Progenitor cell of endocrine pancreas (in vitro differentiated cells): ENCODE measurements at places on chromosomes 11 and 22.

GRCh38 chr11:76161261-76161961 is 44.9 kb downstream of the WNT11 start:
- DNase-seq: no peak

DNA sequence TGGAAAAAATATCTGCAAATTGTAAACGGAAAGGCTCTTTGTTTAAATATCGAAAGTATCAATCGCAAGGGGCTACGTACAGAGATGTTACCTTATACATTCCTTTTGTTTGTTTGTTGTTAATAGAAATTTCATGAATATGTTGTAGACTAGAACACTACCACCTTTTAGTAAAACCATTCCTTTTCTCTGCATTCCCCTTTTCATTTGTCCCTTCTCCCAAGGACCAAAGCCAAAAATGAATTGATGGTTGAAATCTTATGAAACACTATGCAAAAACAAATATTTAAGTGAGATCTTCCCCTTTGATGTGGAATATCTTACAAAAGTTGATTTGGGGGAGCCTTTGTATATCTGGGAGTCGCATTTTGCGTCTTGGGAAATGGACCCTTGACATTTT is 2.1 kb downstream of the SLC17A6 start:
- DNase-seq: no peak

- DNase-seq: no peak
These were observed 4.1 kb upstream of the SLC25A1 start for GRCh38 chr22:19182472-19183157.

DNA sequence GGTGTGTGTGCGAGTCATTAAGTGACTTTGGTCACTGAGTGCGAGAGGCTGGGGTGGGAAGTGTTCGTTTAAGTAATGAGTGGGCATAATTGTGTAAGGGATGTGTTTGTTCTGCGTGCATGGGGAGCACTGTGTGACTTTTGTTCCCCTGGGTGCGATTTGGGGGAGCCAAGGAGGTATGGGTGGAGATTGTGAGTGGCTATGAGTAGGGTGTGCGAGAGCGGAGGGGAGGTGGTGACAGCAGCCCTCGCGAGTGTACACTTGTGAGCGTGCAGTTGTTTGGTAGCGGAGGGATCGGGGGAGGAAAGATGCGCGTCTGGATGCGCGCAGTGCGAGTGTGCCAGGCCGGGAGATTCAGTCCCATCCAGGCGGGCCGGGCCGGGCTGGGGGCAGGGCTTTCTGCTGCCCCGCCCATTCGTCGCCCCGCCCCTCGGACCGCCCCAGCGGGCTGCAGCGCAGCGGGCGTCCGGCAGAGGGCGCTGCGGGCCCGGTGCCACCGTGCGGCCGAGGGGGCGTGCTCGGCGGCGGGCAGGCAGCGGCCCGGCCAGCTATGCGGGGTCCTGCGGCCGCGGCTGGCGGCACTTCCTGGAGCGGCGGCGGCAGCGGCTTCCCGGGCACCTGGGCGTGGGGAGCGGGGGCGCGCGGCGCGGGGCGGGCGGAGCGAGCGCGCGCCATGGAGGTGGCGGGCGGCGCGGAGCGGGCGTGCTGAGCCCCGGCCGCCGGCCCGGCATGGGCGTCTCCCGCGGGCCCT is at the start of gene DGKZ:
Gene DGKZ (plus strand): TSS at position 578 of the 751 bp plus-strand sequence. CDS start 197 bp downstream, outside the sequence.
- peak; percentile 86 for DNase-seq

GRCh38 chr11:94533696-94534630 is 9.8 kb upstream of the FUT4 start:
- DNase-seq: no peak

DNA sequence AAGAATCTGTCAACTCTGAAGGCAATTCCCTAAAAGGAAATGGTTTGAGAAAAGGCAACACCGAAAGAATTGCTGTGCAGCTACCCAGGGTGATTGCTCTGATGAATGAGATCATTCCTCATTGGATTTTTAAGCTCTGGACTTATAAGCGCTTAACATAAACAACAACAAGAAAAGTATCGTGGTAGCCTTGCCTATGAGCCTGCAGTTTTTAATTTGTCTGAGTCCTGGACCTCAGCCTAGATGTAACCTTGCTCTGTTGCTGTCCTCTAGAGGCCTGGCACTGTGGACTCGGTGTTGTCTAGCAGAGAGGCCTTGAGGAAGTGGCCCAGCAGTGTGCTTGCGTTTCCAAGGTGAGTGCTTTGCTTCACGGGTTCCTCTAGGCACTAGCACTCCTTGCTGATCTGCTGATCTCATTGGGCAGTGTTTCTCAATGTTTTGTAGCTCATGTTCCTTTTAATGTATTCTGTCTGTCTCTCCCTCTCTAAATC is 20.4 kb downstream of the CCDC81 start:
- DNase-seq: no peak

GRCh38 chr11:124898263-124898680 is 607 bp upstream of the ROBO4 start:
- no peak for DNase-seq

GRCh38 chr22:20904008-20904979 is 12.9 kb upstream of the CRKL start:
- DNase-seq: no peak

DNA sequence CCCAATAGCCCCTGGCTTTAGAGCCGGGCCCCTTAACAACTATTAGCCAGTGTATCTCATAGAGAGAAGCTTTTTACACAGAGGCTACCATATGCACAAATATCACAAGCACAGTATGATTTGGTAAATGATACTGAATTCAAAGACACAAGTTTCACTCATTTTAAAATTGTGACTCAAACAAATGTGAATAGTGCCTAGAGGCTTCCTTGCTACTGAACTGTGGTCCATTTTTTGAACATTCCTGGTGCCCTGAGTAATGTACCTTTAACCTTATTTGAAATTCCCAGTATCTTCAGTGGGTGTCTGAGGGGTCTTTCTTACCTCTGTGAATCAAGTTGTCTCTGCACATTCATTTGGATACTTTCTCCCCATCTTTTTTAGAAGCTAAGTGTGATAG is 156.2 kb downstream of the MAML2 start:
- DNase-seq: no peak

- DNase-seq: no peak
These were observed 140.1 kb downstream of the NXPE2 start for GRCh38 chr11:114818382-114818781.

GRCh38 chr11:1151366-1152315 is 6.1 kb upstream of the MUC5AC start:
- DNase-seq: peak; percentile 9

DNA sequence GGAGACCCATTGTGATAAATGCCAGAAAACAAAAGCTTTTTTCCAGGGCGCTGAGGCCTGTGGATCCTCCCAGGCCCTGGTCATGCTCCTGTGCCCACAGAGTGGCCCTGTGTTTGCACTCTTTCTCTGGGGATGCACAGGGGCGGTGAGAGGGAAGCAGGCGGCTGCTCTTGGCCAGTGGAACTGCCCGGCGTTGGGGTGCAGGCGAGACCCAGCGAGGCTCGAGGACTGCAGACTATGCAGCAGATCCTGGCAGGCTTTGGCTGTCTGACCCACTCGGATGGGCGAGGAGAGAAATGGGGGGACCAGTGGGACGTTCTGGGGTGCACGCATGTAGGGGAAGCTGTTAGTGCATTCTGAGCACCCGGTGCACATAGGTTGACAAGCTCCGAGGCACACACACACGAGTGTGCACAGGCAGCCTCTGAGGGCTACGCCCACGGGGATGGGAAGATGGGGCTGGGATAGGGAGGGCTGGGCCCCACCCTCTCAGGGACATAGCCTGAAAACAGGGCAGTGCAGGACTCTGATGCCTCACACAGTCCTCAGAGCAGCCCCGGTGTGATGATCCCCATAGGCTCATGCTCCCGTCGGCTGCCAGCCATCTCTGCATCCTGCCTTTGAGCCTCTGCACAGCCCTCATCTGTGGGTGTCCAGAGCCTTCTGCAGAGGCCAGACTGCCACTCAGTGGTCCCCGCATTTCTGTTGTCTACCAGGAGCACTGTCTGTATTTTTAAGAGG is 1233.5 kb downstream of the BRD1 start:
- no peak for DNase-seq

DNA sequence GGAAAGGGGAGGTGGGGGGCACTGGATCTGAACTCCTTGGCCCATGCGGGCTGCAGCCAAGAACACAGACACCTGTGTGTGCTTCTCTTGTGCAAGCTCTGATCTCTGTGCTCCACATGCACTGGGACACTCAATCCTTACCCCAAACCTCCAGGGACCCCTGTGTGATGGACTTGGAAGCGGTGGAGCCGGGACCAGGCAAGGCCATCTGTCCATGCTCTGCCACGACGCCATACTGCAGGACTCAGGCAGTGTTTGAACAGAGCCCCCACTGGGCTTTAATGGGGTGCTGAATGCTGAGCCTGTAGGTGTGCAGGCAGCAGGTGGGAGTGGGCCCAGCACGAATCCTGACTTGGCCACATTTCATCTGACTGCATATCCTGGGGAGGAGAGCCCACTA is 23.4 kb downstream of the PPM1F start:
- no peak for DNase-seq

GRCh38 chr11:64742087-64742888 is 1.7 kb downstream of the RASGRP2 start:
- DNase-seq: no peak

DNA sequence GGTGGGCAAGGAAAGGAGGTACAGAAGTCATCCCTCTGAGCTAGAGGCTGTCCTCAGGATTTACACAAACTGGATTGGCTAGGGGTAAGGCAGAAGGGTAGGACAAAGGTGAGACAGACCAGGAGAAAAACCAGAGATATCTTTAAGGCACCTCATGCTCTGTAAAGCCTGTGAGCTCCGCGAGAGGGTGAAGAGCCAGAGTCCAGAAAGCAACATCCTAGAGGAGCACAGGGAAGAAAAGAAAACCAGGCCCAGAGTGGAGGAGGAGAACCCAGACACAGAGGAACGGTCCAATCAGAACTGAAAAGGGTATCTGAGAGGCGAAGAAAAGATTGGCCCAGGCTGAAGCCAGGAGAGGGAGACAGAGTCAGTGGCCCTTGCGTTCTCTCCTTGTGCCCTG is 5.1 kb downstream of the SLC37A4 start:
- no peak for DNase-seq

- no peak for DNase-seq
These were observed 7.2 kb downstream of the FLI1 start for GRCh38 chr11:128701086-128701485.

- DNase-seq: no peak
These were observed 203.0 kb downstream of the KIRREL3 start for GRCh38 chr11:126797457-126798169.

- DNase-seq: no peak
These were observed 138.6 kb upstream of the ARHGAP20 start for GRCh38 chr11:110850846-110851245.

GRCh38 chr11:130637566-130637965 is 189.1 kb downstream of the ADAMTS15 start:
- no peak for DNase-seq

DNA sequence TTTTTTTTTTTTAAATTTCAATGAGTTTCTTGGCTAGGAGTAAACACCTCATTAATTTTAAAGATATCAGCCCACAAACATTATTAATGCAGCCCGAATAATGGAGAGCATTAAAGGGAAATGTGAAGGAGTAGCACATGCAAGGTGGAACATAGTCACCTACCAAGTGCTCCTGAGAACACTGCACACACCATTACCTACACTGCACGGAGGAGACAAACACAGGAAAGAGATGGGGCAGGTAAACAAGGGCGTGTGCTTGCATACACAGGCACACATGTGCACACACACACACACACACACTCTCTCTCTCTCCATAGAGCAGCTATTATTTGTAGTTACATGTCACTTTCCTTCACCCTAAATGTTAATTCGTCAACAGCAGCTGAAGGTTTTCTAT is 30.2 kb downstream of the HTR3B start:
- DNase-seq: no peak

GRCh38 chr22:42879371-42880021 is 22.4 kb upstream of the ARFGAP3 start:
- no peak for DNase-seq

DNA sequence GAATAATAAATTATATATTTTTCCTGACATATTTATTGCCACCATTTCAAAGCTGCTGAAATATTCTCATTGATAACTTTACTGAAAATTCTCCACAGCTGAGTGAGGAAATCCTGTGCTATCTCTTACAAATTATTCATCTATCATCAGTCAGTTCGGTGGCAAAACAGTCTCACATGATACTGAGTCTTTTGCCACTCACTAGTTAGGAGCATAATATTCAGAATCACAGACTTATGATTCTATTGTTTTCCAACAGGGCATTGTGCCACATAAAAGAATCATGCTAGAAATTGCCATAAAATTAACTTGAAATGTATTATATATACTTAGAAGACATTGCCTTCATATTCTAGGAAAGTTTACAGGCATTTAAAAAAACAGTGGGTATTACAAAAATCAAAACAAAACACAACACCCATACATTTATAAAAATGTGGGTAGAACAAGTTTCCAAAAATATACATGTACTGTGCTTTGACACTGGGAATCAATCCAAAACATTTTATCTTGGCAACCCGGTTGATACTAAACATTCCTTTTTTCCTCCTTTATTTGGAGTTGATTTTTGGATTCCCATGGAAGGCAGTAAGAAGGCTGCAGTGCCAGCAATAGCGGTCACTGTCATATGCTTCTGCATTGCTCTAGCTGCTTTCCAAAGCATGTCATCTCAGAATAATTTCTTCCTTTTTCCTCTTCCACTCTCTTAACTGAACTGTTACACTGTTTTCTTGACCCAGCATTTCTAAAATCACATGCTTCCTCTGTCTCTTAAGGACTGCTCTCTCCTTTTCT is 42.5 kb downstream of the ATG16L2 start:
- no peak for DNase-seq

DNA sequence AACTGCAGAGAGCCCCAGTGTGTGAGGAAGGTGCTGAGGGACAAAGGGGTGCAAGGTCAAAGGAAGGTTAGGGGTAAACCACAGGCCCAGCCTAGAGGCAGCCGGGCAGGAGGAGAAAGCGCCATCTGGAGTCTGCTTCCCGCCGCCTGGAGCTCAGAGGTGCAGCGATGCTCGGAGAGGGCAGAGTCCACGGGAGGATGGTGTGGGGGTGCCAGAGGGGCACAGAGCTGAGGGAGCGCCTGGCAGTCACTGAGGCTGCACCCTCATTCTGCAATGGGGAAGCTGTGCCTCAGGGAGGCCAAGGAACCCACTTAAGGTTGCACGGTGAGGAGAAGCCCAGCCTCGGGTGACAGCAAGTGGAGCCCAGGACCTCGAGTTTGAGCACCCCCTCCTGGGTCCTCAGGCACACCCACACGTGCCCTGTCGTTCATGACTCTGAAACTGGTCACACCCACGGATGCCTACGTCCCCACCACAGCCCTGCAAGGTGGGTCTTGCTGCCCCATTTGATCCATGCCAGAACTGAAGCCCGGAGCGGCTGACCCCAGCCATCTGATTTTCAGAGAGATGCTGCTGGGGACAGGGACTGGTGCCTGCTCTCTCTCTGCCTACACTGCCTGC is 1.6 kb downstream of the IL2RB start:
- no peak for DNase-seq

GRCh38 chr11:93654226-93654625 is 7.3 kb upstream of the CEP295 start:
- DNase-seq: no peak

- DNase-seq: peak; percentile 88
These were observed 3.5 kb downstream of the PHLDB1 start for GRCh38 chr11:118610773-118611432.
